HS-5 (cell line): ENCODE measurements at places on chromosomes 2 and 18.

DNA sequence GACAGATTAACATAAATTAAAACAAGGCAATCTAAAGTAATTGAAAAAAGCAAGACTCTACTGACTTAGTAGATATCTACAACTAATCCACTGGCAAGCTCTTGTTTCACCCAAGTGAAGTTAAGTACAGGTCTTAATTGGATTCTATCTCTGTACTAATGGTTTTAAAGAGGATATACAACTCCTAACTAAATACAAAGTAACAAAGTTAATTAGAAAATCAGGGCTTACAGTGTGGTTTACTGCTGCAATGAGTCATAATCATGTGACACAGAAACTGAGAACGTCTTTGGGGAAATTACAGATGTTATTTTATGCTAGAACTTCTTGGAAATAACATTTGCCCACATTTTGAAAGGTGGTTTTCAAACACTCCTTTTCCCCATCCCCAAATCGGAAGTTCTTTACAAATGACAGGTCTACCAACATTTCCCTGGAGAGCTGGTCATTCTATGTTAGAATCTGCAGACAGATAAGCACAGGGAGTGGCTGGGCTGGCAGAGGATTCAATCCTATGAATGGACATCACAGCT lies 245.3 kb downstream of the STK39 start:
- peak; percentile 18 for DNase-seq

- DNase-seq, result no peak
These were observed 278.6 kb upstream of the KYNU start for GRCh38 chr2:142598846-142599245.

DNA sequence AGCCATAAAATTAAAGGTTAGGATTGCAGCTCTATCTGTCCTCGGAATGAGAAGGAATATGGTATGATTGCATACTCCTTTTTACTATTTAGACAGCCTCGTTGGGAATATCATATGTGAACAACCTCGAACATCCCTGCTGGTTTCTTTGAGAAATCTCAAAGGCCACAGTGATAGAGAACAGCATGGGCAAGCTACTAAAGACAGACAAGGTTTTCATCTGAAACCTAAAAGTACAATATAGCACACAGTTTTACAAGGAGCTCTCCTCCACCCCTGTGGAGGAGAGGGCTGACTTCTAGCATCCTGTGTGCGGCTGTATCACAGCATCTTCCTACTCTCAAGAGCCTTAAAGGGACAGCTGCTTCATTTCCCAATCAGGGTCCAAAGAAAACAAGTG lies 104.3 kb downstream of the VWC2L start:
- no peak for DNase-seq

DNA sequence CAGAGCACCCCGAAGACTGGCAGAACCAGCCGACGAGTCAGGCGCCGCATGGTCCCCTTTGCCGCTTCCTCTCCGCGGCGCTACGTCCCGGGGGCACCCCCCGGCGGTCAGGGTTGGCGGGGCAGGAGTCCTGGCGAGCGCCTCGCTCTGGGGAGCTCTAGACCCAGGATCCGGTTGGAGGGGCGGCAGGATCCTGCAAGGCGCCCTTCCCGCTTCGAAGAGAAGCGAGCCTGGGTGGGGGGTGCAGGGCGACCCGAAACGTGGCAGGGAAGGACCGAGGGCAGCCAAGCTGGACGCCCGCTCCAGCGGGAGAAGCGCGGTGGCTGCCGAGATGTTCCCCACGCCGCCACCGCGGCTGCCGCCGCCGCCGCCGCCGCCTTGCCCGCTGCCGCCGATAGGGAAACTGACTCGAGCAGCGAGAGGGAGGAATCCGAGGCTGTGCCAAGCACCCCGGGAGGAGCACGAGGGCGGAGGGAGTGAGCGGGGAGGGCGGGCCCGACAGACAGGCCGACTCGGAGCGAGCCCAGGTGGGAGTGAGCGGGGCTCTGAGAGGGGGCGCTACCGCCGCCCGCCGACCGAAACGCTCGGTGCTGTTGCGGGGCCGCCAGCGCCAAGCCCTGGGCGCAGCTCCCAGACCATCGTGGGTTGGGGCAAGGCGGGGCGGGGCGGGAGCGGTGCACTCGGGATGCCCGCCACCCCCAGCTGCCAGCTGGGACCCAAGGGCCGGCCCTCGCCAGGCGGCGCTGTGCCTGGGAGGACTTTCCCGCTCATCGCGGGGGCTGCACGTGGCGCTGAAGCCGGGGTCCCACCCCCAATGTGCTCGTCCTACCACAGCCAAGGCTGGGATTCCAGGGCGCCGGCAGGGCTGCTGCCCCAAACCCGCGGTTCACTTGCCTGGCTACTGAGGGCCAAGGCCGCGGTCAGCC lies at the start of gene GALNT14:
TSS of gene GALNT14 (minus strand) at position 404 of the 926 bp plus-strand sequence. CDS start at position 50, 354 bp downstream.
- DNase-seq, result peak; percentile 43

DNA sequence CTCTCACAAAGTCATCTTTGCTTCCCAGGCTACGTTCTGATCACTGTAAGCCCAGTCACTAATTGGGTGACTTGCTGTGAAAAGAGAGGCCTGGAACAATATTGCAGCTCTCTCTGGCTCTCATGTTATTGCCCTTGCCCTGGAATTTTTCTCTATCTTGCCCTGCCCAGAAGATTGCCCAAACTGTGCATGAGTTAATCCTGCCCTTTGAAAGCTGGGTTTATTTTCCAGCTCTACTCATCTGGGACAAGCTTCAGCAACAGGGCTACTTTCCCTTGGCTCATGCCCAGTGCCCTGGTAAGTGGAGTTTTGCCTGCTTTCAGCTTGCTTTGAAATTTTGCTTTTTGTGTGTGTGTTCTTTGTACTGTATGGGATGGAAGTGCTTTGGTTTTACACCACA lies 6.9 kb upstream of the EHBP1 start:
- no peak for DNase-seq

- no peak for DNase-seq
These were observed 294.0 kb downstream of the RIT2 start for GRCh38 chr18:42821492-42821891.

DNA sequence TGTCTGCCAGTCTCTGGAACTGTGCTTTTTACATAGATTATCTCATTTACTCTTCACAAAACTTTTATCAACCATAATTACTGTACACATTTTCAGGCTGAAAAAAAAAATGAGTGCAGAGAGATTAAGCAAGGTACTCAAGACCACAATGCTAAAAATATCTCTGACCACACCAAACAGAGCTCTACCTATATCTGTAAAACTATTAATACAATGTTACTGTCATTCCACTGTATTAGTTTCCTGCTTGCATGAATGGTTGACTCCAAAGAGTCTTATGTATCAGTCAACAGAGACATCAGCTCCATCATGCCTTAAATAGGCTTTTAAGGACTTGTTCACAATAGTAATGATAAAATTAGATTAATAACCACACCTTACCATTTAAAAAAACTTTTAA lies 134.7 kb upstream of the CCDC150 start:
- no peak for DNase-seq

DNA sequence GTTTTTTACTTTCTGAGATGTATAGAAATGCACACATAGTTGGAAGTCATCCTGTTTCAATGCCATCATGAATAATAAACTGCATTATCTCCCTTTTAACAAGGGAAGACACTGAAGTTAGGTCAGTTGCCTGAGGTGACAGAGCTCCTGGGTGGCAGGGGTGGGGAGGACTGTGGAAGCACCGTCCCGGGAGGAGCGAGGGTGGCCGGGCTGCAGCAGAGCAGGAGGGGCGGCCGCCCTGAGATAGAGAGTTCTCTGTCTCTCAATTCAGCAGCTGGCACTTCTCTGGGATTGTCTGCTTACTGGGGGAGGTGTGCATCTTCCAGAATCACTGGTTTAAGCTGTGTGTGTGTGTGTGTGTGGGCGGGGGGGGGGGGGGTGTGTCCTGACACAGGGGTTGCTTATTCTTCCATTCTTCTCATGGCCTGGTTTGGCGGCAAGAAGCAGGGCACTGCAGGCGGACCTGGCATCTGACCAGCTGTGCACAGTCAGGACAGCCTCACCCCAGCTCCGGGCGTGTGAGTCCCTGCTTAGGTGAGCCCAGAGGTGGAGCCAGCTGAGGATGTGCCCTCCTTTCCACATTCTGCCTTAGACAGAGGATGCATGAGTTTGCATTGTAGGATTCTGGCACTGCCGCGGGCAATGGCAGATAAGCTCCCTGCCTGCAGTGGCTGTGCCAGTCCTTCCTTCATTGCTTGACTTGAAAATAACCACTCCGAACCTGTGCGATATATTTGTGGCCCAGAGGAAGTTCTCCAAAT lies 40.4 kb downstream of the VWA3B start:
- no peak for DNase-seq

DNA sequence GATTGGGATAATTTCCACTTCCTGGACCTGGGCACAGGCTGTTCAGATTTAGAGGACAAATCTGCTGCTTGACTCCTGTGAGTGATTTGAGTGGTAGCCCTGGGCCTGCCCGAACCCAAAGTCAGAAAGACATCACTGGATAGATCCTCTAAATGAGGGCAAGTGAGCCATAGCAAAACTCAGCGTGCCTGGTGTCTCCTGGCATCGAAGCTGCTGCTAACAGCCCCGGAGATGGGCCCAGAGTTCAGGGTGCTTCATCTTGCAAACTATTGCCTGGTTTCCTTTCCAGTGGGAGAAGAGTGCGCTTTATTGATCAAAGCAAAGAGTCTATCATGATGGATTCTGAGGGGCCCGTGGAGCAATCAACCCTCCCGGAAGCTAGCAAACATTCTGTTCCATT lies 153.1 kb upstream of the KLHL29 start:
- DNase-seq, result no peak

DNA sequence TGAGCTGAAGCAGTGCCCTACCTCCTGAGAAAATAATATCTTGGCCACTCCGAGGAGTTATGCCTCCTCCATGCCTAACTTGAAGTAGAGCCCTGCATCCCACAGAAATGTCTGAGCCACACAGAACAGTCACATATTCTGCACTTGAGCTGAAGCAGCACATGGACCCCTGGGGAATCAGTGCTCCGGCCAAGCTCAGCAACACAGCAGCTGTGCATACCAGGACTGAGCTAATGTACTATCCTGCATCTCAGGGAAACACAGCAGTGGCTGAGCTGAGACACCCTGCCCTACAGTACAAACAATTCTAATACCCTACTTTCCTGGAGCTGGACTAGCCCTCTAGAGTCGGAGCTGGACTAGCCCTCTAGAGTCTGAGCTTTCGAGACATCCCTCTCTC lies 166.9 kb downstream of the ZNF516 start:
- no peak for DNase-seq

GRCh38 chr2:143176606-143177005 lies 47.4 kb downstream of the ARHGAP15 start:
- DNase-seq, result no peak

GRCh38 chr2:23595601-23596251 lies 210.7 kb downstream of the KLHL29 start:
- no peak for DNase-seq

DNA sequence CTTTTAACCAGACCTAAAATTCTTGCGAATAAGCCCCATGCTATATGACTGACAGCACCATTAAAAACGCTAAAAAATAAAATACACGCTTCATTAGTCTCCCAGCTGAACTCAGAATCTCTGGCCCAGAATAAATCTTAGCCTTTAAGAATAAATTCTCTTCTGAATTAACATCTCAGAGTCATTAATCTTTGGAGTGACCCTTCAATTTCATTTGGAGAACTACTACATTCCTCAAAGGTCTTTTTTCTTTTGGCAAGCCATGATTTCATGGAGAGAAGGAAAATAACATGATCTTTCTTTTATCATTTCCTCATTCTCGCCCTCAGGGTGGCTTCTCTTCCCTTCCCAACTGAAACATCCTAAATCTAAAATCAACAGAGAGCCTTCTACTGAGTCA lies 259.0 kb downstream of the AFF3 start:
- no peak for DNase-seq

DNA sequence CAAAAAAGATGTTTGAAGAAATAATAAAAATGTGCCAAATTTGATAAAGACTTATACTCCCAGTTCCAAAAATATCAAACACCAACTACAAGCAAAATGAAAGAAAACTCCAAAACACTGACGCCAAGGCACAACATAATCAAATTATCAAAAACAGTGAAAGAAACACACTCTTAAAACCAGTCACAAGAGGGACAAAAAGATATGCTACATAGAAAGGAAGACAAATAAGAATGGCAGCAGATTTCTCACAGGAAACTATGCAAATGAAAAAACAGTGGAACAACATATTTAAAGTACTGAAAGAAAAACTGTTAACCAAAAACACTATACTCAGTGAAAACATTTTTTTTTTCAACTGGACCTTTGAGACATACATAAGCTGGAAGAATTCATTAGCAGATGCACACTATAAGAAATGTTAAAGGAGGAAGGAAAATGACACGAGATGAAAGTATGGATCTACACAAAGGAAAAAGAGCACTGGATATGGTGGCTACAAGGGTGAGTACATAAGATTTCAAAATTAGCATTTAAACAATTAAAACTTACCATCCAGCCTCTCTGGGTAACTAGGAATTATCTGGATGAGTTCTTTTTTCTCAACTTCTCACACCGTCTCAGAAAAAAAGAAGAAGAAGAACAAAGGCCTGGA lies 94.0 kb upstream of the ACVR1C start:
- DNase-seq, result no peak

- DNase-seq, result no peak
These were observed 41.7 kb downstream of the FRZB start for GRCh38 chr2:182824767-182825158.

DNA sequence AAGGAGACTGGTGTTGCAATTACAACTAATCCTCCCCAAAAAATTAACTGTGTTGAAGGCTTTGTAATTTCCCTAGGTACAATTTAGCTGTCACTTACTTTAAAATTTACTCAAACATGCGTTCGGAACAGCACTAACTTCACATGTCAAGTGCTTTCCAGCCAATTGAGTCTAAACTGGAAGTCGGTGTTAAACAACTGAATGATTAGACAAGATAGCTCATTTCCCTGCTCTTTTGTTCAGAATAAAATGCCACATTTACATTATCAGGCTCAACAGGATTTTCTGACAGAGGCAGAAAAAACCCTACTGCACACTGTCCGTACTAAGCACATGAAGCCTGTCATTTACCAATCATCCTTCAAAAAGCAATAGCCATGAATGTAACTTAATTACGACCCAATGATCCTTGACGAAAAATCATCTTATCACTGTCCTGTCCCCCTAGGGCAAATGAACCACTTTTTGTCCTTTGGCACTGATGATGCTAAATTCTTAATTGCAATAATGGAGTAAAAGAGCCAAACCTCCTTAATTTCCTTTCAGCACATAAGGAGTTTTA lies 56.0 kb downstream of the LRPPRC start:
- no peak for DNase-seq
